NCI-H2029 treated with DMSO at 0.1 percent for 48 hours (cell line): ENCODE measurements at places on chromosomes 13 and 19.
A peak's percentile ranks its signal among the peaks of the same experiment; 100 is the strongest.

DNA sequence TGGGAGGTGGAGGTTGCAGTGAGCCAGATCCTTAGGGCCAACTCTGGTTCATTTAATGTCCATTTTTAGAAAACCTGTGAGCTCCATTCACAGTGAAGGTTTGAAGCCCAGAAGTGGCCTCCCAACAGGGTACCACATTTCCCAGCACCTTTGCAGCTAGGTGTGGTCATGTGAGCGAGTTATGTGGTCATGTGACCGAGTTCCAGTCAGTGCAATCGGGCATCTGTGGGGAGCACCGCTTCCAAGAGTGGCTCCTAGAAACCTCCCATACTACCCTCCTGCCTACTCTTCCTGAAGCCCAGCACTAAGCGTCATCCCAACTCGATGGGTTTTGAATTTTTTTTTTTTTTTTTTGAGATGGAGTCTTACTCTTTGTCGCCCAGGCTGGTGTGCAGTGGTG, 663 bp upstream of the PLA2G4C start:
- peak; percentile 5 for DNase-seq

DNA sequence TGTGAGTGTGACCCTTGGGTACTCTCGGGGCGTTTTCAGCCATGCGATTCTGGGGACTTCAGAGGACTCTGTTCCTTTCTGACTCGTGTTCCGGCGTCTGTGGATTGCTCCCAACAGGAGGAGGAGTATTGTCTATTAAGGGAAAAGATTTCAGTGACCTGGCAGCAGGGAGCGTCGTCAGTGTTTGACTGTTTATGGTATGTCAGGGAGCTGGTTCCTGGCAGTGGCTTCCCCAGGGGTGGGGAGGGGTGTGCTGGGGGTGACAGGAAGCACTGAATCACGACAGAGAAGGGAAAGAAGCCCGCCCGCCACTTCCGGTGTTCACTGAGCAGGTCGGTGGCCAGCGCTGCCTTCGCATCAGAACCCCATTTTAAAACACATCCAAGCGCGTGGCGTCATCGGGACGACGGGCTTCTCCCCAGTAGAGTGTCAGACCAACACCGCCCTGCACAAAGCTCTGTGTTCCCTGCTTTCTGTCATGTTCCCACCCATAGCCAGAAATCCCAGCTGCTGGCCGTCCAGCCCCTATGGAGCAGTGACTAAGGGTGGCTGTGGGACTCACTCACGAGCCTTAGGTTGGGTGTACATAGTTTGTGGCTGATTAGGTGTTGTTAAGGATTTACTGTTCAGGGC, 33.8 kb downstream of the COL4A2 start:
- DNase-seq = no peak

DNA sequence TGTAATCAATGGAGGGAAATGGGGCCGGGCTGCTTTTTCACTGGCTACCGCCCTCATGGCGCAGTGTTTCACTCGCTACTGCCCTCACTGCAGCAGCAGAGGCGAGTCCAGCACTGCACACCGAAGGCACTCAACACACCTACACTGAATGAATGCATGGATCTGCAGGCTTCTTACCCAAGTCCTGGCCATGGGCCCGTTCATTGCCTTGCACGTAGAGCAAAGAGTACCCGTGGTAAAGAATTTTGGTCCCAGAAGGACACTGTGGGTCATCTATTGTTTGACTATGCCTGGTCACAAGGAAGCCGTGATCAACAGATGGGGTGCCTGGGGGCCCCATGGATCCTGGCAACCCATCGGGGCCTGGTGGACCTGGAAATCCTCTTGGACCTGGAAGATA, 144.9 kb downstream of the COL4A1 start:
- no peak for DNase-seq

DNA sequence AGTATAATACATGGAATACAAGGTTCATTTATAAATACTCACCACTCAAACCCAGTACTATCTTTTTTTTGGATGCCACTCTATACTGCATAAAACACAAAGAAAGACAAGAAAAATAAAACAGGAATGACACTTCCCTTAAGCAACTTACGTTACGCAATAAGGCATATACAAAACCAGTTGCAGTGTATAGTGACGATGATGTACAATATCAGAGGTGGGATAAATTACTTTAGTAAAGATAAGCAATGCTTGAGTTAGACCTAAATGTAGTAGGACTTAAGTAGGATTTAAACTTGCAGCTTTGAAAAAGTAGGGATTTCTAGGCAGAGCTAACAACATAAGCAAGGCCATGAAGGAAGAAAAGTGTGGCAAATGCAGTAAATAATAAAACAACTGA, 374.9 kb downstream of the SPRY2 start:
- no peak for DNase-seq

DNA sequence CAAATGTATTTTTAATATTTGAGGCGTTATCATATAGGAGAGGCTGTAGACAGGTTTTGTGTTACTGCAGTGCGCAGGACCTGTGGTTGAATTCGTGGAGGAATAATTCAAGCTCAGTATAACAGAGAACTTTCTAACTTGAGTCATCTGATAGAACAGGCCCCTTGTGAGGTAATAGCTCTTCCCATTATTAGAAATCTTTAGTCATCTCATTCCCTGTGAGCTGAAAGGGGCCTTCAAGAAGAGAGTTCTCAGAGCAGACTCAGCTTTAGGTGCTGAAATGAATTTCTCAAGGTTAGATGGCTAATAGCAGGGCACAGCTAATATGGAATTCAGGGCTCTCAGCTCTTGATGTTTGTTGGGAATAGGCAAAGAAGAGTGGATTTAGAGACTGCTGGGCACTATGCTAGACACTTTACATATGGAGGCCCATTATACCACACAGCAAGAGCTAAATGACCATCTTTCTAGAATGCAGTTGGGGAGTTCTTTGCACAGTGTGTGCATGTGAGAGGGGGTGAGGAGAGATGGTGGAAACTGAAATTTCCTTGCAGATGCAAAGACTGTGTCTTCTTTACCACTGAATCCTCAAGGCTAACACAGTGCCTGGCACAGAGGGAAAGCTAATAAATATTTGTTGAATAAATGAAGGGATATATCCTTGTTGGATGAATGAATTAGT, 89.5 kb downstream of the DGKH start:
- no peak for DNase-seq
